ENCODE measurements at places on chromosomes 1 and 21.

- no peak for DNase-seq
These were observed 438.1 kb downstream of the LMO4 start for GRCh38 chr1:87766737-87767136.

DNA sequence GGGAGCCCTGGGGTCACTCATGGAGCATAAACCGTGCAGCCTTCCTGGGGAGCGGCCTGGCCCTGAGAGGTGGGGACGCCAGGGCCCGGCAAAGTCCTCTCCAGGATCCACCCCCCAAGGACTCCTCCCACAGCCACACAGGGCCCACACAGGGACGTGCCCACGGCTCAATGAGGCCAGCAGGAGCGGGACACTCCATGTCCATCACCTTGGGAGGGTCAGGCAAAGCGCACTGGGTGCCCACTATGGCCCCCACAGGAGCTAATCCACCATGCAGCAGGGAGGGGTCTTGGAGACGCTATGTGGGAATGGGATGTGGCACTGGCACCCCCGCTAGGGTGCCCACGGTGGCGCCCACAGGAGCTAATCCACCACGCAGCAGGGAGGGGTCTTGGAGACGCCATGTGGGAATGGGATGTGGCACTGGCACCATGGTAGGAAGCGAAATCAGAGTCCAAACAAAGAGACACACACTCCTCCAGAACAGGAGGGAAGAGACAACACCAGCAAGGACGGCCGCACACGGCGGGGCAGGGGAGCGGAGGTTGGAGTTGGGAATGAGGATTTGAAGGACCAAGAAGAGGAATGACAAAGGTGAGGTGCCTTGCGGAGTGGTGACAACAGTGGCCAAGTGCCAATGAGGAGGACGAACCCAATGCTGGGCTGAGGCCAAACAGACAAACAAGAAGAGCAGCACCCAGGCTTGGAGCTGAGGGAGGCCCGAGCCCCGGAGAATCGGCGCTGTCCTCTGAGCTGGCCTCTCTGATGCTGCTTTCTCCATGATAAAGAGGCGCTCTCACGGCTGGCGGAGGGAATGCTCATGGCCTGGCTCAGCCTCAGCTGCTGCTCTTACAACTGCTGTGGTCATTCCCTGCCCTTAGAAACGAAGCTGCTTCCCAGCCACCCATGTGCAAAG lies 18.1 kb upstream of the SLC19A1 start:
- DNase-seq: no peak

- DNase-seq: no peak
These were observed 18.6 kb downstream of the GNAI3 start for GRCh38 chr1:109566982-109567381.

DNA sequence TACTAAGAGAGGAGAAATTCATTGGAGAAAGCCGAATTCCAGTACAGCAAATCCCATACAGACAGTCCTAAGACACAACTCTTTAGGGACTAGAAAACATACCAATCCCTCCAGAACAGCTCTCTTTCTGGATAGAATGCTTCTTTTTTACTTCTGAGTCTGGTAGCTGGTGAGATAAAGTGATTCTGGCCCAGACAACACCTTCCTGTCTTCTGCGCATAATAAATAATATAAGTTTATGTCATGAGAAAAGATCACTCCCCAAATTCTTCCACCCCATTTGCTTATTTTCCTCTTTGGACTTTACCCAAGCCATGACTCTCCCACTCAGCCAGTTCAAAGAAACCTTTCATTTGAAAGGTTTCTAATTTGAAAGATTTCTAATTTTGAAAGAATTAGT lies 98.4 kb downstream of the EDEM3 start:
- no peak for DNase-seq

- peak; percentile 52 for DNase-seq
These were observed 843 bp downstream of the DIP2A start for GRCh38 chr21:46459356-46460112.

GRCh38 chr1:113830039-113830438 lies 17.8 kb upstream of the RSBN1 start:
- DNase-seq: no peak

GRCh38 chr1:12172042-12172851 lies 5.5 kb downstream of the TNFRSF1B start:
- no peak for DNase-seq

GRCh38 chr1:26607186-26607585 lies 77.6 kb downstream of the RPS6KA1 start:
- no peak for DNase-seq

GRCh38 chr1:179298952-179299351 lies 5.4 kb downstream of the SOAT1 start:
- DNase-seq: no peak
